Cortex of kidney (tissue), 1 donor: ENCODE measurements at places on chromosomes 4 and X.

DNA sequence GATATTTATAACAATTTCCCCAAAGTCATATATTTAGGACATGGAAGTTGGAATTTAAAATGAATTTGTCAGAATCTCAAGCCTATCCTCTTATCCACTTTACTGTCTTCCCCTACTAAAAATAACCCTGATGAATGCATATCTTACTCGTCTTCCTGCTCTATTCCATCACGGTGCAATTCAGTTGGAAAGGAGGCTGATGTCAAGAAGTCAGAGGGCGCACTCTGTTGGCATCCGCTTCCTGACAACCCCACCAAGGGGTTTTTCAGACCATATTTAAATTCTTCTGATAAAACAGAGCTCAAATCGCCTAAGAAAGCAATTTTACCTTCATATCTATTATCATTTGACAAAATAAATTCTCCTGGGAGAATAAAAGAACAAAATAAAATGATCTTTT, 233.5 kb downstream of the ARHGAP24 start:
- no peak for DNase-seq

DNA sequence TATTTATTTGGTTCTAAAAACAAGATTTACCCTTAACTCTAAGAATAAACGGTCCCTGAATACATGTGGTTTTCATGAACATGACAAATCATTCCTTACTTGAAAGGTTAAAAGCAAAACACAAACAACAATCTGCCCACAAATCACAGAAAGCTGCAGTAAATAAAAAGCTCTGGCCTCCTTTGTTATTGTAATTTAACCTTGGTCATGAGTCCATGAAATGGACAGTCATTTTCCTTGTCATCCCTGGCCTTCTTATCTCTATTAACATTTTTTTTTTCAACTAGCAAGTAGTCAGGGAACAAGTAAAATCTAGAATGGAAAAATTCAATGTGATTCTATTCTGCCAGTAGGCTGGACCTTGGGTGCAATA, 92.7 kb downstream of the SCD5 start:
- DNase-seq, result no peak

DNA sequence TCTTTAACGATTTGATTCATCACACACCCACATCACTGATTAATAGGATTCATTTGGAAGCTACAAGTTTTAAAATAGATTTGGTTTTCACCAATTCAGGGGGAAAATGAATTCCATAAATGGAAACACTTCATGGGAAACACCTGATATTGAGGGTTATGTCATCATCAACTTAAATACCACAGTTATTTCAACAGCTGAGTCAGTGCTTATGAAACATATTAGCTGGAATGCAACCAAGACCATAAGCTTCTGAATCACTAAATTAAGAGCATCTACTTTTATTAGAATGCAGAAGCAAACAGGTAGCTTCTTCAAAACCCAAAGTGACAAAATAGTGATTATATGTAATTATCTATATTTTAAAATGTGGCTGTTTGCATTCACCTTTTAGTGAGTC, 207.8 kb upstream of the DCAF8L1 start:
- no peak for DNase-seq

DNA sequence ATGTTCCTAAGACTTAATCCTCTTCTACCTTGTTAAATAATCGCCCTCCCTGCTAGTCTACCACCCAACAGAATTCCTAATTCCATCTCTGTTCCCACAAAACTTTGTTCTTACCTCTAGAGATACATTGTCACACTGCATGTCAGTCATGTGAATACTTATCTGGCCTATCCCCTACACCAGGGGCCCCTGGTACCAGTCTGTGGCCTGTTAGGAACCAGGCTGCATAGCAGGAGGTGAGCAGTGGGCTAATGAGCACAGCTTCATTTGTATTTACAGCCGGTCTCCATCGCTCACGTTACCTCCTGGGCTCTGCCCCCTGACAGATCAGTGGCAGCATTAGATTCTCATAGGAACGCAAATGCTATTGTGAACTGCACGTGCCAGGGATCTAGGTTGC, 73.9 kb downstream of the APBB2 start:
- no peak for DNase-seq

- DNase-seq, result no peak
Measured at GRCh38 chr4:6826781-6827508, 44.4 kb downstream of the KIAA0232 start.

- DNase-seq, result no peak
Measured at GRCh38 chr4:100100985-100101384, 89.3 kb downstream of the DDIT4L start.
